ENCODE measurements at places on chromosomes 7 and 10. TPM values are rescaled to one million over a fixed set of nuclear protein-coding genes. Genes with fewer than 3 reads are reported as not detected.

Gene LRRC61
- 46.8 TPM for polyA plus RNA-seq

Gene SPDYE6
- 1.7 TPM for polyA plus RNA-seq

Gene VPS37D
- not detected for polyA plus RNA-seq

Gene NEURL1
- polyA plus RNA-seq: 0.04 TPM

Gene MICALL2
- 0.39 TPM for polyA plus RNA-seq

Gene PNLIPRP3
- polyA plus RNA-seq: not detected

Gene CRYGN
- not detected for polyA plus RNA-seq

Gene TEX47
- not detected for polyA plus RNA-seq

Gene GTF2IRD1
- polyA plus RNA-seq: 1.6 TPM

Gene EVX1
- polyA plus RNA-seq: not detected

Gene SLC13A1
- polyA plus RNA-seq: not detected

Gene CALHM1
- 0.06 TPM for polyA plus RNA-seq

Gene ANXA8
- polyA plus RNA-seq: 0.18 TPM

Gene NPFFR1
- polyA plus RNA-seq: not detected

Gene CFAP43
- polyA plus RNA-seq: not detected

Gene TUBB8
- not detected for polyA plus RNA-seq

Gene RP9
- polyA plus RNA-seq: 22.9 TPM

Gene ST8SIA6
- not detected for polyA plus RNA-seq

Gene OR2A25
- polyA plus RNA-seq: not detected

Gene AKR1D1
- not detected for polyA plus RNA-seq
